Urinary bladder (tissue), 4 donors: ENCODE measurements at places on chromosomes 1 and 21. TPM values are rescaled to one million over a fixed set of nuclear protein-coding genes. Genes with fewer than 3 reads are reported as not detected.

COL9A2 gene
- total RNA-seq, result 8.7 TPM

TMEM234 gene
- 16.1 TPM for total RNA-seq

CALML6 gene
- 0.37 TPM for total RNA-seq

VWA1 gene
- 15.2 TPM for total RNA-seq

CD84 gene
- 5.3 TPM for total RNA-seq

SLC1A7 gene
- total RNA-seq, result not detected
